ENCODE measurements at places on chromosomes 5 and 9. TPM values are rescaled to one million over a fixed set of nuclear protein-coding genes. Genes with fewer than 3 reads are reported as not detected.

AQP3 gene
- polyA plus RNA-seq = 6.4 TPM

HMGXB3 gene
- 26.8 TPM for polyA plus RNA-seq

MYOT gene
- not detected for polyA plus RNA-seq

PRDM12 gene
- 0.14 TPM for polyA plus RNA-seq

DPP7 gene
- 26.8 TPM for polyA plus RNA-seq

EIF4EBP3 gene
- 11.1 TPM for polyA plus RNA-seq

FBXL7 gene
- 25.9 TPM for polyA plus RNA-seq

TAS2R1 gene
- not detected for polyA plus RNA-seq

CEL gene
- 1.8 TPM for polyA plus RNA-seq

SLC27A4 gene
- 23.1 TPM for polyA plus RNA-seq

ELOVL7 gene
- polyA plus RNA-seq = 3.1 TPM
